ENCODE measurements at places on chromosomes 3 and 15.

DNA sequence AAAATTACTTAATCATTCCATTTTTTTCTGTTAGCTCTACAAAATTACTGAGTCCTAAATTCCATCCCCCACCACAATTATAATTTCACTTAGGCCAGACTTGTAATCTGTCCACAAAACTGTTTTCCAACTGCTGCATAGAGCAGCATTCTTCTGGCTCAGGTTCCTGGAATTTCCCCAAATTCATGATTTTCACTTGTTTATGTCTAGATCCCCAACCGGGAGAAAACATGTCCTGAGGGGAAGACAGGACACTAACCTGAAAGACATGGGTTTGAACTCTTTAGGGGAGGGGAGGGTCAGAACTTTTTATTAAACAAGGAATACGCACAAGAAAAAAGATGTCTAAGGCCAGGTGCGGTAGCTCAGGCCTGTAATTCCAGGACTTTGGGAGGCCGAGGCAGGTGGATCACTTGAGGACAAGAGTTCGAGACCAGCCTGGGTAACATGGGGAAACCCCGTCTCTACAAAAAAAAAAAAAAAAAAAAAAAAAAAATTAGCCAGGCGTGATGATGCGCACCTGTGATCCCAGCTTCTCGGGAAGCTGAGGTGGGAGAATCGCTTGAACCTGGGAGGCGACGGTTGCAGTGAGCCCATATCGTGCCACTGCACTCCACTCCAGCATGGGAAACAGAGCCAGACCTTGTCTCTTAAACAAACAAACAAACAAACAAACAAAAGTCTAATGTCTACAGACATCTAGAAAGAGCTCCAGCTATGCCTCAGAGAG, 1.5 kb downstream of the ETFA start:
- DNase-seq: no peak

DNA sequence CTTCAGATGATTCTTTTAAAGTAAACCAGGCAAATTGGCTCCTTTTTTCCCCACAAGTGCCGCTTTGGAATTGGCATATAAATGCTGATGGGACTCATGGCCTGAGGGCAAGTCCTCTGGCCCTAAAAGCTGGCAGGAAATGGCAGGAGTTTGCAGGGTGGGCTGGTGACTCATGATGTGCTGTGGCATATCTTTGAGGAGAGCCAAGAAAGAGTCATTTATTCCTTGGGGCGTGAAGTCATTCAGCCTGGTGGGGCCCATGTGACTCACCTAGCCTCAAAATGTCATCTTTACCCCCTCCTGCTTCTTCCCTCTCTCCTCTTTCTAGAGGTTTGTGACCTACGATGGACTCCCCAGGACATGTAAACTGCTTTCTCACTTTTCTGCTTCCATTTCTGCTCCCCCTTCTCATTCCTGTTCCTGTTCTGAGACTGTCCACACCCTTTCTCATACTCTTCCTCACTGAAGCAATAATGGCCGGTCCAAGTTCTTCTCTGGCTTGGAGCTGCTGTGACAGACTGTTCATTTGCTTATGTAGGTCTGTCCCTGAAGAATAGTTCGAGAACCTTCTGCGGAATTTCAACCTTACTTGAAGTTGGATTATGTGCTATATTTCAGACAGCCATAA, 326.1 kb downstream of the SATB1 start:
- DNase-seq: no peak

DNA sequence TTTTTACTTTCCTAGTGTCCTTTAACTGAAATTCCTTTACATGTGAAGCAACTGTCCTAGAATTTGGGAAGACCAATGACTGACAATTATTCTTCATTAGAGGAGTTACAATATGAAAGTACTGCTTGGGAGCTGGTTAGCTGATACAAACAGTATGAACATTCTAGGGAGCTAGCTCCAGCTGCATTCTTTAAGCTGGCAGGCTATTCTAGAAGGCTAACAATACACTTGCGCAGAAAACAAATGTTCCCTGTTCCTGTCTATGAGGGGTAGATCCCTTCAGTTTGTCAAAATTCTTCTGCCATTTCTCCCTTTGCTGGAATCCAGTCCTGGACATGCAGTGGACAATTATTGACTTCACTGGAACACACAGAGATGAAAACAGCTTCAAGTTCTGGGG, 60.2 kb upstream of the NANOGP8 start:
- DNase-seq: no peak

GRCh38 chr3:133330065-133330464, 69.8 kb upstream of the BFSP2 start:
- DNase-seq: no peak

DNA sequence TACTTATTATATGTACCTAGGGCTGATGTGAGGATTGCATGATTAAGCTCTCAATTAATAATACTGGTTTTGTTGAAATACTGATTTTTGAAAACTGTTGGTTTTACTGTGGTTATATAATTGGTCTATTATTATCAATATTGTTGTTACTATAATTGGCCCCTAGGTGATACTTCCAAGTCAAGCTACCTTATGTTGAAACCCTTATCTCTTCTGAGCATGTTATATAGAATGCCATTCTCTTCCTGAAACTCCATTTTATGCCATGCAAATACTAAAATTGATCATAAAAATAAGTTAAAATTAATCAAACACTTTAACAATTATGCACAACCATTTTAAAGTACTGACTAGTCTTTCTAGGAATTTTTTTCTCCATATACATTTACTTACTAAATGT, 46.1 kb downstream of the BBS4 start:
- no peak for DNase-seq

DNA sequence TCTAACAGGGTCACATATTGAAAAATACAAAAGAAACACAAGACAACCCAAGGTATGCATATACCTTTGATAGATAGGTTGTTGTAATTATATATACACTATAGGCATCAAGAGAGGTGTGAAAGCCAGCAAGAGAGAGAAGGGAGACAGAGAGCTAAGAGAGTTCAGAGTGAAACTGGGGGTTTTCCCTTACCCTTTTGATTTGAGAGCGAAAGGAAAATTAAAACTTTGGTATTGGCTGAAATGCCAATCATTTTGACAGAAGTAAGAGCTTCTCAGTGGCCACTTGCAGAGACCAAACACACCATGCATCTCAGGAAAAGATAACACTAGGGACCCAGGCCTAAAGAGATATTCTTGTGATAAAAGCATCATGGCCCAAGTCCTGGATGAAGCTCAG, 183.6 kb downstream of the SHOX2 start:
- no peak for DNase-seq

- no peak for DNase-seq
Observed at GRCh38 chr15:40854161-40854560, 10.3 kb downstream of the SPINT1 start.

DNA sequence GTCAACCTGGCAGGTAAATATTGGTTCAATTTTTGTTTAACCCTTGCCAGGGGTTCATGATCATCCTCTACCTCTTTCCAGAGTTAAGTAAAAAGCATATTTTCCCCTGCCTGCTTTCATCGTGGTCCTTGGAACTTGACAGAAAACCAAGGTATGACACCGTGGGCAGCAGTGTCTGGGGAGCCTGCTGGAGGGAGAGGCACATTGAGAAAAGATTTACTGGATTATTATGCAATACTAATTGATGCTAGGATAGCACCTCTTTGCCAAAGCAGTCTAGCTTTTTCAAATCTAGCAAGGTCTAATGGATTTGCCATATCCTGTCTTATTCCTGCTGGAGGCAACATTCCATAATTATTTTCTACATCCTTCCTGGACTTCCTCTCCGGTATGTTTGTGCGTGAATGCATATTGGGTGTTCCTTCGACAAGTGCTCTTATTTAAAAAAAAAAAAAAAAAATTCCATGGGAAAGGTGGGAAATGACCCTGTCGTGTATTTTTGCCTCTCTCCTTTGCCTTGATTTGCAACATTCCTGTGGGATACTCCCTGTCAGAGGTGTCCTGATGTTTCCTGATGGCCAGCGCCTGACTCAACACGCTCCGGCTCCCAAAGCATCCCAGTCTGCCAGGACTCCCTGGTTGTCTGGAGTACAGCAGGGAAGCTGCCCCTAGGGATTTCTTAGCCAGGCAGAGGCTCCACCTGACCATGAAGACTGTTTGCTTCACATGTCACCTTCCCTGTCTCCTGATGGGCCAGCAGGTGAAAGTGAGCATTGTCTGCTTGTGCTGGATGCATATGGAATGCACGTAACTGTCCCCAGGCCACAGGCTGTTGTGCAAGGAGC, 6.3 kb downstream of the BHLHE40 start:
- DNase-seq: no peak

GRCh38 chr3:143634991-143635390, 213.3 kb downstream of the SLC9A9 start:
- no peak for DNase-seq

DNA sequence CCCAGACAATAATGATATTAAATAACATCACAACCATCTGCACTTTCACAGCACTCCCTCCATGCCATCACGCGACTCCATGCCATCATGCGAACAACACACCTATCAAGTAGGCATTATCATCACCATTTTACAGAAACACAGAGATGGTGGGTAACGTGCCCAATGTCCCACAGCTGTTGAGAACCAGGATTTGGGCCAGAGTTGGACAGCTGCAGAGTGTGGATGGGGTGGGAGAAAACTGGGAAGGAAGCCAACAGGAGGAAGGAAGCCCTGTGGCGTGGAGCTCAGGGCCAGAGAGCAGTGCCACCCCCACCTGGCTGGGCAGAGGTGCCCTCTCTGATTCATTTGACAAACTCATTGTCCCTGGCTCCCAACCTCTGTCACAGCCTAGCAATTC, 29.0 kb downstream of the RBPMS2 start:
- no peak for DNase-seq

DNA sequence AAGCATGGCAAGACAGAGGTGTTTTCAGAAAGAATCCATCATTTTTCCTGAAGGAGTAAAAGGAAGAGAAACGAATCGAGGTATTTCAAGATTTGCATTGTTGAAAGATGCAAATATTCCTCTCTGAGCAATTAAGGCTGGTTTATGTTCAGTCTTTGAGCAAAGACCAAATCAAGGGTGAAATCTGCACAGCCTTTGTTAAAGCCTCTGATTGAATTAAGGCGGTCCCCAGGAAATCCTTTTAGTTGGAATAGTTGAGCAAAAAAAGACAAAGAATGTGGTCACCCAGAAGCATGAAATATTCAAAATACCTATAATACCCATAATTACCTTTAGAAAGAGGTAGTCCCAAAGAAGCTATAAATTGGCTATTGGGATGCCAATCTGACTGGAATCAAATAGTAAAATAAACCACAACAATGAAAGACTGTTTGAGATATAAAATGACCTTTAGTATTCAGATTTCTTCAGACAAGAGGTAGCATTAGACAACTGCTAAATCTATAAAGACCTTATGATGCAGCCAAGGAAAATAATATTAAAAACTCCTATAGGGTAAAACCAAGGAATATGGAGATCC, 1218.1 kb downstream of the ROBO2 start:
- no peak for DNase-seq

DNA sequence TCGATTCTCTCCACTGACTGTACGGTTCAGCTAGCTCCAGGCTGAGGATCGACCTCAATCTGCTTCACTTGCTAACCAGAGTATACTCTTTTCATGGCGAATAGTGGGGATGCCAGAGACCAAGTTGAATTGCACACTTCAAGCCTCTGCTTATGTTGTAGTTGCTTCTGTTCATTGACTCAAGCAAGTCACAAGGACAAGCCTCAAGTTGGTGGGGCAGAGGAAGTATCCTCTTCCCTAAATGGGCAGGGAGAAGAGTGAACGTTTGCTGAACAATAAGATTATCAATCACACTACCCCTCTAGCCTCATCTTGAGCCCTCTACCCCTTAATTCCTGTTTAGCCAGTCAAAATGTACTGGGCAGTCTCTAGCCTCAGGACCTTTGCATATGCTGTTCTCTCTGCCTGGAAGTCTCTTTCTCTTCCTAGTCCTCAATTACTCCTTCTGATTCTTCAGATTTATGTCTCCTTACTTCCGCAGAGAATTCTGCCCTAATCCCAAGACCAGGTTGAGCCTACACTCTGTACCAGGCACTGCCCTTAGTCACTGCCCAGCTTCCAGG, 390.4 kb upstream of the PROK2 start:
- DNase-seq: no peak

DNA sequence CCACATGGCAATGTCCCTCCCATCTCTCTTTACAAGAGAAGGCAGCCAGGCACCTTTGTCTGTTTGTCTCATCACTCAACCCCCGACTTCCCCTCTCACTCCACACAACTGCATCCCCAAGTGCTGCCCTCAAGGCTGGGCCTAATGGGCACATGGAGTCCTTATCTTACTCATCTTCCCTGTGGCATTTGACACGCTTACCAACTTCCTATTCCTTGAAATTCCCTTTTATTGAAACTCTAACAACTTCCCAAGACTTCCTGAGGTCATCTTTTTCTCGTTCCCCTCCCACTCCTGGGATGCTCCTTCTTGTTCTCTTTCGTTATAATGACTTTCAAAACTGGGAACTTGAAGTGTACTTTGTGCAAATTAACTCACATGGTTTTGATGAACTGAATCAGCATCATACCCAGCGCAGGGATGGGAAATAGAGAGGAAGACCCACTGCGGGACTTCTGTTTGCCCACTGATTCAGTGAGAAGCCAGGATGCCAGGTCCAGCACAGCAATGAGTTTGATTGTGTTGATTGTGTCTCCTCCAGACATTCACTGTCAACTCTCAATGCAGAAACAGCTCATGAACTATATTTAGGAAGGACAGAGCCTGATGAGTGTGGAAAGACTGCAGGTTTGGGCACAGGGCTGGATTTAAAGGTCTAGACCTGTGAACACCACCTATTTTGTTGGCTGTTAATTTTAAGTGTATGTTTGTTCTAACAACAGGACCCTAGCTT, 104.7 kb upstream of the TNIK start:
- DNase-seq: no peak

DNA sequence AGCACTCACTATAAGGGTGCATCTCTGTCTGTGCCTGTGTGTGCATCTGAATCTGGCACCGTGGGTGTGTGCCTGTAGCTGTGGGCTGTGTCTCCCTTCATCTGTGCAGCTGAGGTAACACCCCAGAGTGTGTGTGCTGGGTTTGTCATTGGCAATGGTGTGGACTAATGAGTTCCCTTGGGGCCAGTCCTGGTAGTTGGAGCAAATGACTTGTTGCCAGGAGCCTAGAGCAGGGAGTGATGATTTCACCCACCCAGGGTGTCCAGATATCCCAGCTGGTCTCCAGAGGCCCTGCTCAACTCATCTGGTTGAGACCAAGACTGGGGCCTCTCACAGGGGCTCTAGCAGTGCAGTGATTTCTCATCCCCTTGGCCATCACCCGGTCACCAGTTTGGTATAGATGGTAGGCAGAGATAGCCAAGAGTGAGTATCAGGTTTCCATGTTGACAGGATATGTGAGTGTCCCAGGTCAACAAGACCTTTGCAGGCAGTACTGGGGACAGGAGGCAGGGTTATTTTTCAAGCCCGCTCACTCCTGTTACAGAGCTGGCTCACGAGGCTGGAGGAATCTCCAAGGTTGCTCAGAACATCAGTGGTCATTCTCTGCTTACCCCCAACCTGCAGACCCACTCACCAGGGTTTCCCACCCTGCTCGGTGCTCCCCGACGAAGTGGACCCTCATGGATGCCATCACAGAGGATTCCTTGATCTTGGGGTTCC, 4.1 kb upstream of the HDAC11 start:
- no peak for DNase-seq

GRCh38 chr3:79161941-79162340, 605.9 kb downstream of the ROBO1 start:
- no peak for DNase-seq
